Fibroblast of skin of left quadriceps (primary cell): ENCODE measurements at places on chromosomes 7 and 10.

DNA sequence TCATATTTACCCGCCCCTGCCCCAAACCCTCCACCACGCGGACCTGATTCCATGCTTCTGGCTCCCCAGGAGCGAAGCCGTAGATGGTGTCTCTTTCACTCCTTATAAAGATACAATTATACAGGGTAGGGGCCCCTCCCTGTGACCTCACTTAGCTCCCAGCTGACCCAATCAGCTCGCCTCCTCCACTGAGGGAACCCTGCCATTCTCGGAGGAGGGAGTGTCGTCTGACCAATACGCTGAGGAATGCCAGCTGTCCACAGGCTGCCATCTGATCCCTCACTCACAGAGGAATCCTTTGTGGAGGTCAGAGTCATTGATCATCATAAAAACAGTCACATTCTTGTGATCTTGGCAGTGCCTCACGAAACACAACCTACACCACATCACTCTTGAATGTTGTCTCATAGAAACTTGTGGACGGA is 67.5 kb upstream of the INSIG1 start:
- DNase-seq: peak; percentile 95

DNA sequence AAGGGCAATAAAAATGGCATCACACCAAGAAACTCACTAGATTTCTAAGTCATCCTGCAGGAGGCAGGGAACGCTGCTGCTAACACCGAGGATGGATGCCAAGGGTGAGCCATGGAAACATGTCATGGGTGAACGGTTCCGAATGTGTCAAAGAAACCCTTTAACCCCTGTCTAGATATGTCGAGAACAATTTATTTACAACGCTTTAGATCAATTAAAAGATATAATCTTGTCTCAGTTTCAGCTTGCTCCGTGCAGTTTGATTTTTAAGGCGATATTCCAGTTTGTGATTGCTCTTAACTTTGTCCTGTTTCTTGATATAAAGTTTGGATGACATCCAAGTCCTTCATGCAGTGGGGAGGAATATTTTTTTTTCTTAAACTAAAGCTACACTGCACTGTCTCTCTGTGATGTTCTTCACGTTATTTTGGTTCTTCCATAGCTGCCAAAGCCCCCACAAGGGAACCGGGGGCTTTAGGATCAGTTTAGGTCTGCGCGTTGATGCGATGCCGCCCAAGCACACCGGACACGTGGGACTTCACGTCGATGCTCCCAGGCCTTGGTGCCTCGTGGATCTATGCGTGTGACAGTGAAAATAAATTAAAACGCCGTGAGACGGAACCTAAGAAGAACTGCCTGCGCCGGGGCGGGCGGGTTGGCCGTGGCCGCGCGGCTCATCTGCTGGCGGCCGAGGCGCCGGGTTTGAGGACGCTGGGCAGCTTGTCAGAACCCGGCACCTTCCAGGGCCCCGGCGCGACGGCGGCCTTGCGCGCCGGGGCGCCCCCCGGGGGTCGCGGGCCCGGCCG is 220.3 kb downstream of the PHTF2 start:
- no peak for DNase-seq

GRCh38 chr7:80357530-80357929 is 154.3 kb downstream of the GNAT3 start:
- peak; percentile 34 for DNase-seq

DNA sequence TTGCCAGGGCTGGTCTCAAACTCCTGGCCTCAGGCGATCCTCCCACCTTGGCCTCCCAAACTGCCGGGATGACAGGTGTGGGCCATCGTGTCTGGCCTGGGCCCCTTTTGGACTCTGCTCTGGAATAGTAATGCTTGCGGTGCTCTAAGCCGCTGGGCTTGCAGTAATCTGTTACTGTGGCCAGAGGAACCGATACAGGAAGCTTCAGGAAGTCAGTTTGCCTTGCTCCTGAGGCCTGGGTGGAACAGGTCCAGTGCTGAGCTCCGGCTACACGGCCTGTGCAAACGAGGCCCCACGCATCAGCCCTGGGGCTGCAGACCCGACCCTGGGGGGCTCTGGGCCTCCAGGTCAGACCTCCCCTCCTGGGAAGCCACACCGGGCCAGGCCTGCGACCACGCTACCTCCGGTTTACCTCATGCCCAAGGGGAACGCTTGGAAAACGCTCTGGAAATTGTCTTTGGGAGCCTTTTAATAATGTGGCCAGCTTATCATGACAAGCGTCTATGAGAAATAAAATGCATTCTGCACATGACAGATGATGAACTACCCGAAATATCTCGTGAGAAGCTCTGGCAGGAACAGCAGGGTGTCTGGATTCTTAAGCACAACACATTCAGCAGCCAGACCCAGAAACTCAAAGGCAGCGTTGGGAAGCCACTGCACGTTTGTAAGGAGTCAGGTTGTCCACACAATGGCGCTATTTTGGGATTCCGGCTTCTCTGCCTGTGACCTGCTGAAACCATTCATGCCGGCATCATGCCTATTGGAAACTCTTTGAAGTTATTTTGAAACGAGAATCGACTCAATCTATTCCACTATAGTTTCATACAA is 10.1 kb upstream of the ADAP1 start:
- DNase-seq: no peak

- no peak for DNase-seq
Measured at GRCh38 chr7:26441002-26441521, 149.4 kb downstream of the SNX10 start.

GRCh38 chr7:110442381-110442837 is 648.5 kb upstream of the LRRN3 start:
- DNase-seq: no peak

- DNase-seq: no peak
Measured at GRCh38 chr7:4720225-4720624, 38.1 kb downstream of the FOXK1 start.

- DNase-seq: no peak
Measured at GRCh38 chr10:42491001-42491592, 147.3 kb downstream of the ZNF33B start.

DNA sequence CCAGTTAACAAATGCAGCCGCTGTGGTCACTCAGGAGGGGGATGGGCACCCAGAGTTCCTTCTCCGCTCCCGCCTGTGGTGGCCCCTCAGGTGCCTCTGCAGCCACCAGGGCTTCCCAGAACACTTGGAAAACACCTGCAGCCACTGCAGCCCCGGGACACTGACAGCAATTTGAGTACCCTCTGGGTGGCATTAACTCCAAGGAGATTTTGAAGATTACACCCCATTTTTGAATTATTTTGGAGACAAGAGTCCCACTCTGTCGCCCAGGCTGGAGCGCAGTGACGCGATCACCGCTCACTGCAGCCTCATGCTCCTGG is 32.2 kb downstream of the IL15RA start:
- DNase-seq: no peak

DNA sequence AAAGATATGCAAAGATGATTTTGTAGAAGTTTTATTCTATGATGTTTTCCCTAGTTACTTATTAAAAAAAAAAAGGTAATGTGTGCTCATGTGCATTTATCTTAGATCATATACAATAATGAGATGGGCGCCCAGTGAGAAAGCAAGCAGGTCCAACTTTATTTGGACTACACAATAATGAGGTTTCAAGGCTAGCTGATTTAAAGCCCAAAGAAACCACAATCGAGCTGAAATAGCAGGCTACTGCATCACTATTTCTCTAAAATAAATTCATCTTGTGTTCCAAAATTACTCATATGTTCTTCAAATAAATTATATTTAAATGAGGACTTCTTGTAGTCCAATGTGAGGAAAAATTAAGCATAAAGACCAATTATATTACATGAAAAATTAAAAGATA is 110.1 kb downstream of the JMJD1C start:
- DNase-seq: no peak

DNA sequence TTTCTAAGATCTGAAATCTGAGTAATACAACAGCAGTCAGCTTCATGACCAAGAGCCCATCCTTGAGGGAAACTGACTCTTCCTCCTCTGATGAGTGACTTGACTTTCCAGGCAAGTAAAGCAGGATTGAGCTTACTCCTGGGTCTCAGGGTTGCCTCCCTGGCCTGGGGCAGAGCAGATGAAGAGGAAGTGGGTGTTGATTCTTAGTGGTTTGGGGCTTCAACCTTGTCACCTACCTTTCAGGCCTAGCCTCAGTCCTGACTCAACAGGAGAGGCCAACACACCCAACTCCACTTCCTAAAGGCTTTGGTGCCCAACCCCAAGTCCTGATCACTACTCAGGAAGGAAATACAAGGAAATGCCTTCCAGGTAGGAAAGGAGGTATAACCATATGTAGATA is 54.1 kb downstream of the KCNMA1 start:
- DNase-seq: no peak

DNA sequence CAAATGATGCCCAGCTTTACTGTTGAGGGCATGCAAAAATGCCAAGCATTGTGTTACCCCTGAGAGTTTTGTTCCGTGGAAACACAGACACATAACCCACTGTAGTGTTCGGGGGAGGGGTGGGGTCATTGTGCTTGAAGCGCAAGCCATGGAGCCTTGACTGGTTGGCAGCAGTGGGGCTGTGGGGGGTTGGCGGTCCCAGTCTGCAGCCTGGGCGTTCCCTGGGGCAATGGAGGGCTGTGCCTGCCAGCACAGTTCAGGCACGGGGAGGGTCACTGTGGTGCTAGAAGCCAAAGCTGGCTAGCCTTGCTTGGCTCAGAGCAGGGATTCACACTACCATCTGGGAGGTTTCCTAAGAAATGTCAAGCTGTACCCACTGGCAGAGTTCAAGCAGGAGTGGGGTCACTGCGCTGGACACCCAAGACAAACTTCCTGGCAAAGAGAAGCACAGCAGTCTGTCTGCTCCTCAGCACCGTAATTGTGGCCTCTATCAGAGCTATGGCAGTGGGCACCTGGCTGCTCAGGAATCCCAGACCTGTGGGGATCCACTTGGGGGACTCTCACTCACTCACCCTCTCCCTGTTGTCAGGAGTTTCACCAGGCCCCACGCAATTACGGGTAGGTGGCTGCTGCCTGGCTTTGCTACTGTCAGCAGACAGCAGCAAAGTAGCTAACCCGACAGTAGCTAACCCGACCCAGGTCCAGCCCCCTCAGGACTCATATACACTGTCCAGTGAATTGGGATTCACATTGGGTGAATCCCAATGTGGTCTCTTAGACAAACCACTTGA is 292.4 kb downstream of the ZWINT start:
- DNase-seq: no peak

GRCh38 chr7:112537822-112538387 is 57.1 kb downstream of the LSMEM1 start:
- no peak for DNase-seq

GRCh38 chr10:42783181-42783549 is 570 bp downstream of the BMS1 start:
- no peak for DNase-seq

- DNase-seq: no peak
Measured at GRCh38 chr7:73994761-73995160, 33.2 kb upstream of the ELN start.

GRCh38 chr10:110252151-110252550 is 44.7 kb downstream of the MXI1 start:
- DNase-seq: no peak

- no peak for DNase-seq
Measured at GRCh38 chr7:16646472-16647072, 591 bp downstream of the BZW2 start.

GRCh38 chr7:30351286-30351685 is 66.9 kb downstream of the ZNRF2 start:
- no peak for DNase-seq
